ENCODE measurements at places on chromosomes 7 and 10.

- DNase-seq: peak; percentile 66
These were observed 6.7 kb upstream of the SMNDC1 start for GRCh38 chr10:110311357-110311949.

GRCh38 chr7:133053321-133053891, 28.5 kb downstream of the CHCHD3 start:
- no peak for DNase-seq

DNA sequence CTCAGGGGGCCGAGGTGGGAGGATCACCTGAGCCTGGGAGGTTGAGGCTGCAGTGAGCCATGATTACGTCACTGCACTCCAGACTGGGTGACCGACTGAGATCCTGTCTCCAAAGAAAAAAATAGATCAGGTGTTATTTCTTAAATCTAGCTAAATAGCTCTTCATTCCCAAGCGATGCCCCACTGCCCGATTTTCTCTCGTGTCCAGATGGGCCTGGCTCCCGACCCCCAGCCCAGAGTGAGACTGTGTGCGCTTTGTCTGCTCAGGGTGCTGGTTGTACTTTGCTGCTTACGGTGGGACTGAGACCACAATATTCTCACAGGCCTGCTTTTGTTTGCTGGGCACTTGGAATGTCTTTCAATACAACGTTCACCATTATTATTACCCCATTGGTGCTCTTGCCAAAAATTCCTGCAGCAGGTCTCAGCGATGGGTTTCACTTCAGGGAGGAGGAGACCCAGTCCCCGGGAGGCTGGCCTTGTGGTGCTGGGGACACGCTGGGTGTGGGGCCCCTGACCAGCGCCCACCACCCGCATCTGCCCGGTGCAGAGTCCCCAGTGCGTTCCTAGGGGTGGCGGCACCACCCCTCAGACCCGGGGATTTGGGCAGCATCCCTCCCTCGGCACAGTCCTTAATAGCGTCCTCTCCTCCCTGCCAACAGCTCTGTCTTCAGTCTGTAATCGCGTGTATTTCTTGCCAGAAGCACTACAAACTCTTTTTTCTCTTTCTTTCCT, 20.4 kb upstream of the DPYSL4 start:
- no peak for DNase-seq

- DNase-seq: no peak
These were observed 500.1 kb downstream of the RPS24 start for GRCh38 chr10:78533776-78534175.

DNA sequence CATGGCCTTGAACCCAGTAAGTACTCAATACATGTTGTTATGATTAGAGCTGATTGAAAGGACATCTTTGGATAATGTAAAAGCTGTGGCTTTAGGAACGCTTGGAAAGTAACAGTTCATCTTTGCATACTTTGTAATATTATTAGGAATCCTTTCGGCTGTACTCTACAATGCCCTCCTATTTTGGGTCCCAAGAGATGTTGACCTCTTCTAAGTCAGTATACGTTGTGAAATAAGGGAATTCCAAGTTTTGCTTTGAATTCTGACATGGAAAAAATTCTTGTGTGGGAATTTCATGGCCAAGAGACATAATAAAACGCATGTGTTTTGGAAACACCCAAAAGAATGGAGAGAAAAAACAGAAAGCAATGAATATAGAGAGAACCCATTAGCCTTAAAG, 7.7 kb downstream of the AGR3 start:
- DNase-seq: no peak

- DNase-seq: peak; percentile 84
These were observed 24.8 kb upstream of the FFAR4 start for GRCh38 chr10:93541402-93542357.

DNA sequence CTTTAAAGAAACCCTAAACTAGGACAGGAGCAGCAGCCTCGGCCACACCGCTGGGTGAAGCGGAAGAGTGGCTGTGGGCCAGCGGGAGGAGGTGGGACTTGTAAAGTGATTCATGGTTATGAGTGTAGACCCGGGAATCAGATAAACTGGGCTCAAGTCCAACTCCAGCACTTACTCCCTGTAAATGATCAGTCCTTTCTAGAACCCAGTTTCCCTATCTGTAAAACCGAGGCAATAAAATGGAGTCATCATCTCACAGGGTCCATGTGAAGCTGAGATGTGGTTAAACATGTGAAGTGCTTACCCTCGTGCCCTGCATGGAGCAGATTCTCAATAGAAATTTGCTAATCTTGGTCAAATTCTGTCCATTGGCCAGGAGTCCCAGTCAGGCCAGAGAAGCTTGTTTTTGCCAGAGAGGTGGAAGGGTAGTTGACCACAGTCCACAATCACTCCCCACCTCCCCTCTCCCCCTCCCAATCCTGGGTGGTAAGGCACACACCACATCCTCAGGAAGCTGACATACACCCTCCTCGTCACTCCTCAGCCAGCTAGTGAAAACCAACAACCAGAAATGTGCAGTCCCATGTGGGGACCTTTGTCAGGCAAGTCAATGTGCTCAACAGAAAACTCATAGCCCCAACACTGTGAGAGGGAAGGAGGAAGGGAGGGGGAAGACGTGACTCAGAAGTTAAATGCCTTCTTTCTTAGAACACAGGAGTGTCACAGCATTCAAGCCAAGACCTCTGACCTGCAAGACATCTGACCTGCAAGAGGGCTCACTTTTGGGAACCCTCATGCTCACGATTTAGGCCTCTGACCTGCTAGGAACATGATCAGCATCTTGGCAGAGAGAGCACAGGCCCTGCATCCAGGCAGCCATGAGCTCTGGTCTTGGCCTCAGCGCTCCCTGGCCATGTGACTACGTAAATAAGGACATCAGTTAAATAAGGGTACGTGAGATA, 145.1 kb downstream of the PLXNA4 start:
- no peak for DNase-seq

DNA sequence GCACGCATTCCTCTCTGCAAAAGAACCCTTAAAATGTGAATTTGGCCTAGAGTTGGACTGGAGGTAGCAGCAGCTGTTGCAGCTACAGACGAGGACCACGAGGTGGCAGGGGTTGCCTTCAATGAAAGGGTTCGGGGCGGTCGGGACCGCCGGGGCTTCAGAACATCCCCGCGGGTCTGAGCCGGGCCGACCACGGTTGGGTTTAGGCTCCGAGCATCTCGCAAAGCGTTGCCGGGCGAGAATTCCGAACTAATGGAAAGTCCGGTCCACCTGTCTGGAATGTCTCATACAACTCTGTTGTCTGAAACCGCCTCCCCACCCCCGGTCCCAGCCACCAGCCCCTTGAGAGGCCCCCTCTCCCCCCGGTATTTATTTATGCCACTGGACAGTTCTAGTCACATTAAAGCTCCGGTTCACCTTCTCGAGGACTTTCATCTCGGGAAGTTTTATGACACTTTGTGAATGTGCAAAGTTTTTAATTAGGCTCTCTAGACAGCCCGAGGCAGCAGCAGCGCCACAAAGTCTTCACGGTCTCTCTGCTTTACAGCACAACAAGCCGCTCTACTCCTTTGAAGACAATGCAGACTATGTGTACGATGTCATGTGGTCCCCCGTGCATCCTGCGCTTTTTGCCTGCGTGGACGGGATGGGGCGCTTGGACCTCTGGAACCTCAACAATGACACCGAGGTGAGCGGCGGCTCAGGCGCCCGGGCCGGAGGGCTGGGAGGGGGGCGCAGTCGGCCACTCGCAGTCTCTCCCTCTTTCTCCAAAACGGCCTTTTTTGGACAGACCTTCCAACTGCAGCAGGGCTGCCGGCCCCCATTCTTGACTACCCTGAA, 246.2 kb downstream of the SLC25A13 start:
- peak; percentile 62 for DNase-seq

- no peak for DNase-seq
These were observed 21.9 kb upstream of the CDCA7L start for GRCh38 chr7:21967598-21968003.

- no peak for DNase-seq
These were observed 150.5 kb downstream of the PTPN20 start for GRCh38 chr10:47061776-47062175.

- no peak for DNase-seq
These were observed 28.4 kb downstream of the ARHGAP22 start for GRCh38 chr10:48576501-48576900.

DNA sequence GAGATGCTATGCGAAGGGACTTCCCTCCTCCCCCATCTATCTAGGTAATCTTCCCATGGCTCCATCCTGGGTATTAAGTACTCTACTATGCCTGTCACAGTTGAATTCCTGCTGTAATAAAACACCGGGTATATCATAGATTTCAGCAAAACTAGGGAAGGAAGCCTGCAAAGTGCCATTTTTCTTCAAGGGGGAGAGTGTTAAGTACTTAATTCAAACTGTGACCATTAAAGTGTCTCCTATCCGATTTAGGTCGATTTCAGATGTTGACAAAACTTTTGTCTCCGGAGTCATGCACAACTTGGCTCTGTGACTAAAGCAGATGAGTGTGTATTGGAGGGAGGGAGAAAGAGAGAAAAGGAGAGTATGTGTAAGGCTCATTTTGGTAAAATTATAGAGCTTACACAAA, 4.6 kb downstream of the HOXA4 start:
- no peak for DNase-seq

- no peak for DNase-seq
These were observed 223.1 kb upstream of the INHBA start for GRCh38 chr7:41925946-41926345.

GRCh38 chr7:22110227-22110839, 164.6 kb upstream of the CDCA7L start:
- peak; percentile 66 for DNase-seq

- peak; percentile 45 for DNase-seq
These were observed 40.1 kb upstream of the SLC29A3 start for GRCh38 chr10:71278691-71279588.

GRCh38 chr10:23516530-23516929, 77.7 kb downstream of the OTUD1 start:
- no peak for DNase-seq

DNA sequence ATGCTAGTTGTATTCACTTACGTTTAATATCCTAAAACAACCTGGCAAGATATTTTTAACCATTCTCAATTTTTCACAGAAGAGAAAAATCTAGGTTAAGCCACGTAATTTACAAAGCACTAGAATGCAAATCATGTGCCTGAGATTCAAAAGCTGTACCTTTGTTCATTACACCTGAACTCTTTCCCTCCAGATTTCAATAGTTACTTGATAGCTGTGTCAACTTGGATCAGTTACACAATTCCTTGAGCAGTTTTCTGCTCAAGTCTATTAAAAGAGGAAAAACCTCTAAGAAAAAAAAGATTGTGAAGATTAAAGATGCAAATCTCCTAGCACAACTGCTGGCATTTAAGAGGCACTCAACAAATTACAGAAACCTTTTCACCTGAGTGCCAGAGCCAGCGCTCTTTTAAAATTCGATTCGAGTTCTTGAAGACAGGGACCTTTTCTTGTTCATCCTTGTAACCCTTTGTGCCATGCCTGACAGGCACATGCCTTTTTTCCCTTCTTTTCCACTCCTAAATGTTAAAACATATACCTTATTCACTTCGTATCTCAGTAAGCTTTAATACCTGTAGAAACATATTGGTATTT, 886 bp downstream of the NSUN6 start:
- DNase-seq: no peak

GRCh38 chr7:135672560-135673359, 10.4 kb downstream of the STMP1 start:
- DNase-seq: peak; percentile 30

- no peak for DNase-seq
These were observed 141.2 kb upstream of the KIF5B start for GRCh38 chr10:32197423-32197822.

GRCh38 chr7:148412691-148413090, 177.9 kb upstream of the C7orf33 start:
- DNase-seq: no peak

GRCh38 chr10:44513591-44513990, 128.7 kb upstream of the CXCL12 start:
- no peak for DNase-seq

DNA sequence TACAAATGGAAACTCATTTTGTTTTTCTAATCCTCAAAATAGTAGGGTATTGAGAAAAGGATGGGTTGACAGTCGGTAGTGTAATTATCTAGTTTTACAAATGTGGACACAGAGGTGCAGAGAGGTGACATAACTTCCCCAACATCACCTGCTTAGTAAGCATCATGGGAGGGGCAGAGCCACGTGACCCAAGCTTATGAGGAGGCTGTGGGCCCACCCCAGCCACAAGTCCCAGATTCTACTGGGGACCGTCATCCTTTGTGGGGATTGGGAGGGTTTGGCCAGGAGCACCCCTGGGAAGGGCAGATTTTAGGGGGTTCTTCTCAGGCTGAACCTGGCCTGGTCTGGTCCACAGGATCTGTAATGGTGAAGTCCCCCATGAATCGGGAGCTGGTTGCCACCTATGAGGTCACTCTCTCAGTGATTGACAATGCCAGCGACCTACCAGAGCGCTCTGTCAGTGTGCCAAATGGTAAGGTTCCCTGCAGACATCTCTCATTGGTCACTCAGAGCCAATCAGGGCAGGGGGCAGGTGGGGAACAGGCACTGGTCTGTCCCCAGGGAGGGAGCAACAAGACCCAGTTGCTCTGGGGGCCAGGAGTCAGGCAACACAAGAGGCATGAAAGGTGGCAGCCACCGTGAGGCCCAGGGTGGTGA, 23.6 kb upstream of the VSIR start:
- no peak for DNase-seq

Data from WERI-Rb-1 (cell line).